ENCODE measurements at places on chromosomes 4 and X.

GRCh38 chr4:57075367-57075766 is 34.8 kb downstream of the IGFBP7 start:
- DNase-seq: no peak

DNA sequence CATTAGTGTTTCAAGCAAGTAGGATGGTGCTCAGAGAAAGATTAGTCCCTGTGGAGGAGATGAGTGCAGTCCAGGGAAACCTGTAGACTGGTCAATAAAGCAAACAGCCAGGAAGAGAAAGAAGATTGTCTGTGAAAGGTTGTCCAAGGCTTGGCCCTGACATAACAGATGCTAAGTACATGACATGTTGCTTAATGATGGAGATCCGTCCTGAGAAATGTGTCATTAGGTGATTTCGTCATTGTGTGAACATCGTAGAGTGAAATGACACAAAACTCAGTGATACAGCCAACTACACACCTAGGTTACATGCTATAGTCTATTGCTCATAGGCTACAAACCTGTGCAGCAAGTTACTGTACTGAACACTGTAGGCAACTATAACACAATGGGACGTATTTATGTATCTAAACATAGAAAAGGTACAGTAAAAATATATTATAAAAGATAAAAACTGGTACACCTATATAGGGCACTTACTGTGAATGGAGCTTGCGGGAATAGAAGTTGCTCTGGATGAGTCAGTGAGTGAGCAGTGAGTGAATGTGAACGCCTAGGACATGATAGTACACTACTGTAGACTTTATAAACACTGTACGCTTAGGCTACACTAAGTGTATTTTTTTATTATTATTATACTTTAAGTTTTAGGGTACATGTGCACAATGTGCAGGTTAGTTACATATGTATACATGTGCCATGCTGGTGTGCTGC is 9.0 kb upstream of the PRSS48 start:
- no peak for DNase-seq

DNA sequence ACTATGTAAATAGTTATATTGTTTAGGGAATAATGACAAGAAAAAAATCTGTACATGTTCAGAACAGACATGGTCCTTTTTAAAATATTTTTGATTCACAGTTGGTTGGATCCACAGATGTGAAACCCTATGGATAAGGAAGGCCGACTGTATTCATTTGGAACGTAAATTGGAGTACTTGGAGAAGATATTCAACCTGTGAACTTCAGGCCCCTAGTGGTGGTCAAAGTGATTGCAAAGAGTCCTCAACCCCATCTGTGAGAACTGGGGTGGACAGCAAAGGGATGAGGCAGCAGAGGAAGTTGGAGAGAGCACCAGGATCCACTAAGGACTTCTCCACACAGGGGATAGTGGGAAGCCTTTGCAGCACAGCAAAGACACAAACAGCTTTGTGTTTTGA is 6.2 kb upstream of the CXCL13 start:
- no peak for DNase-seq

DNA sequence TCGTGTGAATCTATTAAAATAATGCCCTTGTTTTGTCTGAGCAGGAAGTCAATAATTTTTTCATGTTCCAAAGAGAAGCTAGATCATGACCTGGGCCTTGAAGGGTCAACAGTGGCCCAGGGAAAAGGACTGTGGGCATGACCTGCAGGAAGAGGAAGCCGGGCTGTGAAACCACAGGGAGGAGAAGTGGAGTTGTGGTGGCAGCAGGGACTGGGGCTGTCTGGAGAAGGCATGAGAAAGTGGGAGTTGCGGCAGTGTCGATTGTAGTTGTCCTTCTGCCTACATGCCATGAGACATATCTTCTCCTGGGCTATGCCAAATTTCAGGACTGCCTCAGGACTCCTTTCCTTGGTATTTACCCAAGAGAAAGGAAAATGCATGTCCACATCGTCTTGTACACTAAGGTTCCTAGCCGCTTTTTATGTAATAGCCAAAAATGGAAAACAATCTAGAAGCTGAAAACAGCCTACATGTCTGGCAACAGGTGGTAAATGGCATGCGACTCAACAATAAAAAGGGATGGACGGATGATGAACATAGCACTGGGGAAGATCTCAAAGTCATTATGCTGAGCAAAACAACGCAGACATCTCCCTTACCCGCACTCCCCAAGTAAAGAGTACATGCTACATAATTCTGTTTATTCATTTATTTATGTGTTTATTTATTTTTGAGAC is 13.6 kb upstream of the PTTG2 start:
- peak; percentile 27 for DNase-seq

DNA sequence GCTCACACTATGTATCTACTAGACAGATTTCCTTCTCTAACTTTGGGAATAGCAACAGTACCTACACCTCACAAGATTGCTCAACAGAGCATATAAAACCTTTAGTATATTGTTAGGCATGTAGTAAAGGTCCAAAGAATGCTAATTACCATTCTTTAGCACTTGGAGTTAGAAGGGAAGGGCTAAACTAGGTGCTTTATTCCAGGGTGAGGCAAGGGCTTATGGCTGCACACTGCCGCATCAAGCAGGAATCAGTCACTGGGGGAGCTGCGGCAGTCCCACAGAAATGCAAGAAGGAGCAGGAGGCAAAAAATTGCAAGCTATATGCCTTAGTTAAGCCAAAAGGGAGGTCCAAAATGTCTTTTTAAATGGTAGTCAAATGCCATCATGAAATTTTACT is 162.7 kb downstream of the PPP3CA start:
- no peak for DNase-seq

DNA sequence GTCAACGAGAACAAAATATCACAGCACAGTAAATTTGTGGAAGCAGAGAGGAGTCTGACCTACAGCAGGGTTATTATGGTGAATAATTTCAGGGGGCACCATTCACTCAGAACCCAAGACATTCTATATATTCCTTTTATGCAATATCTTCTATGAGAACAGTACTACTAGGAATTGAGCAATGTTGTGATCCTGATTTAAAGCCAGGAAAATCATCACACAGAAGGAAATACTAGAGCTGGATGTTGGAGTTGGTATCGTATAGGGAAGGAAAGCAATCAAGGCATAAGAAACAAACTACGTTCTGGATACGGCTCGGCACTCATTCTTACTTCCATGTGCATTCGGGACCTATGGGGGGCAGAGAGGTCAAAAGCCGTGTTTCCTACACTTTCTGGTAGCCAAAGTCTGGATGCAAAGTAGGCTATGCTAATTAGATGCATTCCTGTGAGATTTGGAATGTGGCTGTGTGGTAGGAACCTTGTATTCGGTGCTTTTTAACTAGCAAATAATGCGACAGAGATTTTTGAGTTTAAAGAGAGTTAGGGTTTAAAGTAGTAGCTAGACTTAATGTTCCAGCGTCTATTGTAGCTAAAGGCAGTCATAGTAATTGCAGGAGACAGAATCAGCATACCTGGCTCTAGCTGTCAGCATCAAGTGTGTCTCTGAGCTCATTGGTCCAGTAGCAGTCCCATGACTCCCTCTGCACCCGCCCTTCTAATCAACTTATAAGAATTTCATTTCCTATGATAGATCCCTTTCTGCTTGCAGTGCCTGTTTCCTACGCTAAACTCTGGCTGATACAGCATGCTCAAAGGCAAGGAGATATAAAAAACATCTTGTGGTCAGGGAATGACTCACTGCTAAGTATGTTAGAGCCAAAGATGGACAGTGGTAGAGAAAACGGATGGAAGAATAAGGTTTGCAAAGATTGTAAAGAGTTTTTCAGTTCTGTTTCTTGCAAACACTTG is 43.3 kb upstream of the PDGFC start:
- no peak for DNase-seq

- DNase-seq: no peak
Measured at GRCh38 chr4:154329268-154329868, 162.2 kb downstream of the DCHS2 start.

DNA sequence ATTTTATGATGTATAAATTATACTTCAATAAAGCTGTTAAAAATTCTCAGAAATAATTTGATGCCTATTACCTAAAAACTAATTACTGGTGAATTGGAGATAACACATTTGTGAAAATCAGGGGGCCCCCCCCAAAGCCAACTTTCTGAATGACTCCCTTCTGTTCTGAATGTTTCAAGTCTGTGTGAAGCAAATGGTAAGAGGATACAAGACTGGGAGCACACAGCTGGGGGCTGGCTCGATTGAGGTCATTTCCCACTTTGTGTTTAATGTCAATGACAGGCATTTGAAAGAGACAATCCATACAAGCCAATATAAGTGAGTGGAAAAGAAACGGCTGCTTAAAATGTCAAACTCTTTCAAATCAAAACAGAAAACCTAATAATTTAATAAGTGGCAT is 155.8 kb downstream of the SH2D1A start:
- DNase-seq: no peak

- no peak for DNase-seq
Measured at GRCh38 chr4:10565166-10565780, 108.0 kb upstream of the ZNF518B start.

DNA sequence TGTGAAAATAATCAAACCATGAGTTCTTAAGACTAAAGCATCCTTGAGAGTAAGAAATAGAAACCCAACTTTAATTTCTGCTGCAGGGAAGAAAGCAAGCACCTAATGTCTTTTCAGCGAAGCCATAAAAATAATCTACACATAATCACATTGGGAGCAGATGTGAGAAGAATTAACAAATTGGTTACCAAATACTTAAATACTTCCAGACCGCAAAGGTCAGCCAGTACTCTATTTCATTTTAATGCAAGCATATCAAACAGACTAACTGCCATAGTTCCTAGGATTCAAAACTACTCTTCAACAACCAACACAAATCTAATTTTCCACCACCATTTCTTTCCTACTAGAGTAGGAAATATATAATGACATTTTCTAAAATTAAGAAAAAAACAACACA is 144.8 kb upstream of the SLIT2 start:
- no peak for DNase-seq

- DNase-seq: no peak
Measured at GRCh38 chr4:44928785-44929184, 202.4 kb upstream of the GNPDA2 start.

DNA sequence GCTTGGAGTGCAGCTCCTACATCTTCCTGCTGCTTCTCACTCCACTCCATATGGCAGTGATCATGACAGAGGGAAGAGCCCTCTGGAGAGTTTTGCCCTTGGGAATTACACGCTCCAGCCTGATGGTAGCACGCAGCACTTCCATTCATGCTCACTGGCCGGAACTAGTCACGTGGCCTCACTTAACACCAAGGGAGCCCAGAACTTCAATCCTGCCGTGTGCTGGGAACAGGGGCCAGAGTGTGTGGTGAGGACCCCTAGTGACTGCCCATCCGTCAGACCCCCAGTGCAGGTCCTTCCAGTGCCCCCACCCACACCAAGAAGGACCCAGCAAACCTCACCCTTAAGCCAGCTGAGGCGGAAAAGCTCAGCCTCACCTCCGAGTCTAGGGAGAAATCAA is 230.7 kb downstream of the EVC2 start:
- no peak for DNase-seq

- DNase-seq: no peak
Measured at GRCh38 chr4:54333657-54334056, 104.6 kb downstream of the PDGFRA start.

- DNase-seq: no peak
Measured at GRCh38 chr4:89733946-89734345, 103.0 kb downstream of the SNCA start.

DNA sequence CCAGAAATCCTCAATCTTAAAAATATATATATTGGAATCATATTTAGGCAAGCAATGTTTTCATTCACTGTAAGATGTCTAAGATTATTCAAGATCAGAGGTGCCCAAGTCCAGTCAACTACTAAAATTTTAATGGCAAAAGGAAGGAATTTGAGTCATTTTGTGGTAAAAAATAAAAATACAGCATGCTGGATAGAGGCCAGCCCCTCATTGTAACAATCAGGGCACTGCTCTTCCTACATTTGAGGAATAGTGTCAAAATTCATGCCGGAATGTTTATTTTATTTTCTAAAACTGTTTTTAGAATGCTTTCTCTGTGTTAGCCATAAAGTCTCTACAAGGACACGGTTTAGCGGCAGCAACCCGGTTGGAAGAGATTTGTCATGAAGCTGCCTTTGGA is 49.9 kb upstream of the SRD5A3 start:
- DNase-seq: no peak

DNA sequence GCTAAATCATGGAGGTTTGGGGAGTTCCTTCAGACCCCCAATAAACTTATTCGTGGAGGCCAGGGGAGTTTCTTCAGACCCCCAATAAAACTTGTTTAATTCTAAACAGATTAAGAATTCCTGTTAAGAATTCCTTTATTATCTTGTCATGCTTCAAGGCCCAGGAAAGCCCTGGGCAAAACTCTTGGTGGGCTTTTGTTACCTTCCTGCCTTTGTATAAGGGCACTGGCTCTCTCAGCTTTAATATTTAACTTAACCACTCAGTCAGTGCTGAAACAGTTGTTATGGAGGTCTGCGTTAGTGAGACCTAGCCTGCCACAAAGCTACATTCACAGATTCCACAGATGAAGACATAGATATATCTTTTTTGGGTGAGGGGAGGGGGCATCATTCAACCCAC is 29.0 kb upstream of the LGI2 start:
- DNase-seq: no peak

DNA sequence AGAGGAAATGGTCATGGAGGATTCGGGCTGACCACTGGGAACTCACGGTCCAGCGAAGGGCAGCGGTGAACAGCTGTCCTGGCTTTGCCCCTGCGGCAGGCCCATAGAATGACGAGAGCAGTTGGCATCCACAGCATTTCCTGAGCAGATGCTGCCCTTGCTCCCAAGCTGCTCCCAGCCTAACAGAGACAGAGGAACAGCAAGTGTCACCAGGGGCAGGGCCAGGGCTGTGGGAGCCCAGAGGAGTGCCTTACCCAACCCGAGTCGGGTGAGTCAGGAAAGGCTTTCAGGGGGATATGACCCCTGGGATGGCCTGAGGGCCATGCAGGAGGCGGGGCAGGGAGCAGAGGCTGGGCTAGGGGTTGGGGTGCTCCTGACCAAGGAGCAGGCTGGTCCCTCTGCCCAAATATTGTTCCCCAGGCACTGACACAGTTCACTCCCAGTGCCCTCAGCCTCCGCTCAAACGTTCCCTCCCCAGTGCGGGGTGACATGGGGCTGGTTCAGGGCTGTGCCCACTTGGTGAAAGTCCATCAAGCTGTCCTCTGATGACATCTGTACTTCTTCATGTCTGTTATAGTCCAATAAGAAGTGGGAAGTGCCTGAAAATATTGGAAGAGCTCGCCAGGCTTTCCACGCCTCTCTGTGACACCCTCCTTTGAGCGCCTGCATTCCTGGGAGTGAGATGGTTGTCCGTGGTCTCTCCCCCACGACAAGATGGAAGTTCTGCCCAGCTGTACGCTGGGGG is 64.7 kb upstream of the GPR78 start:
- DNase-seq: no peak

GRCh38 chrX:123923211-123923610 is 38.3 kb upstream of the STAG2 start:
- DNase-seq: no peak

DNA sequence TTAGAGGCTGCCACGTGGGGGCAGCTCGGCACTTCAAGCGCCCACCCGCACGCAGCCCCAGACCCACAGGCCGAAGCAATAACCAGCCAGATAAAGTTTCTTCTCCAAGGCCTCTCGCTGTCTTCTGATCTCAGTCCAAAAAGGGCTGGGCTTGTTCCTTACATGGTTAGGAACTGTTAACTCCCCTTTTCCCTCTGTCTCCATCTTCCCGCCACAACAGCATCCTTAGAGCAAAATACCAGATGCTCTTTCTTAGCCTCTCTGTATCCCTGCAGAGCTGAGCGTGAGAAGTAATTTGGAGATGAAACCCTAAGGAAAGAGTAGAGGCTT is 23.4 kb upstream of the KIAA1210 start:
- DNase-seq: no peak
